DMS 273 treated with DMSO at 0.1 percent for 48 hours (cell line): ENCODE measurements at places on chromosomes 4 and X.

- DNase-seq = no peak
Observed at GRCh38 chr4:113007151-113007550, 42.3 kb upstream of the ANK2 start.

GRCh38 chrX:118977424-118977823, 3.0 kb downstream of the LONRF3 start:
- DNase-seq = no peak

DNA sequence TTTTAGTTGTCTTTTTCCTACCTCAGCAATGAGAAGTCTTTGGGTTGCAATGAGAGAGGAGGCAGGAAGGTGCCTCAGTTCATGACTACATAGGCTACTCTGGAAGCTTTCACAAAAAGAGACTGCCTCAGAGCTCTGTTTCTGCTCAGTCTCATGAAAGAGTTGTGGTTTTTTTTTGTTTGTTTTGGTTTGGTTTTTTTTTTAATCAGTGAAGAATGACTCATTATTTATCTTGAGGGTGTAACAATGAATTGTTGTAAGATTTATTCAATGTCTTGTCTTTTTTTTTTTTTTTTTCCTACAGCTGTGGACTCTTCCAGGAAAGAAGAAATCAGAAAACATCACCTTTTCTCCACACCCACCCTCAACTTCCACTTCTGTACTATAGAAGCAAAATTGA, 67.5 kb upstream of the CXCL13 start:
- no peak for DNase-seq

- no peak for DNase-seq
Observed at GRCh38 chr4:164058776-164059445, 564.4 kb downstream of the TMA16 start.

DNA sequence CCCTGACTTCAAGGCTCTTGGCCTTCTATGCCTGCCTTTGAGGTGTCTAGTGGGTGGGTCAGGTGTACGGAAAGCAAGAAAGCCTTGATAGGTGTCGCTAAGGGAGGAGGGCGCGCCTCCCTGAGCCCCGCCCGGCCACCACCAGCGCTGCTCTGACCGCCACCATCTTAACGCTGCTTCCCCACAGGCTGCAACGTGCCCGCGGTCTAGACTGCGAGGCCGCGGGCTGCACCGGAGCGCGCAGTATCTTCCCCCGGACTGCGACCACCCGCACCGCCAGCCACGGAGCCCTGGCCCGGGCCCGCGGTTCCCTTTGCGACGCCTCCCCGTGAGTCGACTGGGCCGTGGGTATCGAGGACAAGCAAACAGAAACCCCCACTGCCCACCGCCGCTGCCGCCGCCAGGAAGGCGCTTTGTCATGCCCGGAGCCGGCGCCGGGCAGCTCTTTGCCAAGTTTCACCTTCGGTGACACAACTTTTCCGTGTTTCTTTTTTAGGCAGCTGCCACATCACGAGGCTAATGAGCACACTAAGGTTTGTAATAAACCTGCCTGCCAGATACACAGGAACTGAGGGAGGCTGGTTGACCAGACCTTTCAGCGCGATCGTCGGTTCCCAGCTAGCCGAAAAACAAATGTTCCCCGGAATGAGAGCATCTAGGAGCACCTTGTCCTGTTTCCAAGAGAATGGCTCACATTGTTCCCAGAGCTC, 335.8 kb upstream of the F9 start:
- DNase-seq = no peak

DNA sequence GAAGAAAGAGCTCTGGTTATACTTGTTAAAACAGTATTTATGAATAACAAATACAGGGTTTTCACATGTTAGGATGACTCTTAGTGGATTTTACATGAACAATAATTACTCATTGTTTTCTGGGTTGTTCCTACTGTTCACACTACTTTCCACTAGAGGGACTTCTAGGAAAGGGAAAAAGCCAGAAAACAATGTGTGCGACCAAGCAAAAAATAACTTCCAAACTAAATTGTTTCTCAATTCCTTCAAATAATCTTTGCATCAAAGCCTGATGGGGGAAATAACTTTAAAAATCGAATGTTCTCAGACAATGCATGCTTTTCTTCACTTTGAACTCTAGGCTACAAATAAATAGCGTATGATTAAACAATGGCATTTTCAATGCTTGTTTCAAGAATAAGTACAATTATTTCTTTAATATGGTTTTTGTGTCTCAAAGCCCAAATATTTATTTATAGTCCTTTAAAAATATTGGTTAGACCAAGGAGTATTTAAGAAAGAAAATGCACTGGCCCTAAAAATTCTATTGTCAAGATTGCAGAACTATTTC, 72.1 kb upstream of the ETNPPL start:
- DNase-seq = no peak

DNA sequence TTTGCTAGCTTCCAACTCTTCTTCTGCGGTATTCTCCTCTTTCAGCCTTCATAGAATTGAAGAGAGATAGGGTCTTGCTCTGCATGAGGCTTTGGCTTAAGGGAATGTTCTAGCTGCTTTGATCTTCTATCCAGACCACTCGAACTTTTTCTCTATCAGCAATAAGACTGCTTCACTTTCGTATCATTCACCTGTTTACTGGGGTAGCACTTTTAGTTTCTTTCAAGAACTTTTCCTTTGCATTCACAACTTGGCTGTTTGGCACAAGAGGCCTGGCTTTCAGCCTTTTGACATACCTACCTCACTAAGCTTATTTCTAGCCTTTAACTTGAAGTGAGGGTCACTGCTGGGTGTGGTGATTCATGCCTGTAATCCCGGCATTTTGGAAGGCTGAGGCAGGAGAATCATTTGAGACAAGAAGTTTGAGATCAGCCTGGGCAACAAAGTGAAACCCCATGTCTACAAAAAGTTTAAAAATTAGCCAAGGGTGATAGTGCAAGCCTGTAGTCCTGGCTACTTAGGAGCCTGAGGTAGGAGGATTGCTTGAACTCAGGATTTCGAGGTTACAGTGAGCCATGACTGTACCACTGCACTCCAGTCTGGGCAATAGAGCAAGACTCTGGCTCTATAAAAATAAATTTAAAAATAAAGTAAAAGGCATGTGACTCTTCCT, 47.1 kb upstream of the HPGDS start:
- no peak for DNase-seq

DNA sequence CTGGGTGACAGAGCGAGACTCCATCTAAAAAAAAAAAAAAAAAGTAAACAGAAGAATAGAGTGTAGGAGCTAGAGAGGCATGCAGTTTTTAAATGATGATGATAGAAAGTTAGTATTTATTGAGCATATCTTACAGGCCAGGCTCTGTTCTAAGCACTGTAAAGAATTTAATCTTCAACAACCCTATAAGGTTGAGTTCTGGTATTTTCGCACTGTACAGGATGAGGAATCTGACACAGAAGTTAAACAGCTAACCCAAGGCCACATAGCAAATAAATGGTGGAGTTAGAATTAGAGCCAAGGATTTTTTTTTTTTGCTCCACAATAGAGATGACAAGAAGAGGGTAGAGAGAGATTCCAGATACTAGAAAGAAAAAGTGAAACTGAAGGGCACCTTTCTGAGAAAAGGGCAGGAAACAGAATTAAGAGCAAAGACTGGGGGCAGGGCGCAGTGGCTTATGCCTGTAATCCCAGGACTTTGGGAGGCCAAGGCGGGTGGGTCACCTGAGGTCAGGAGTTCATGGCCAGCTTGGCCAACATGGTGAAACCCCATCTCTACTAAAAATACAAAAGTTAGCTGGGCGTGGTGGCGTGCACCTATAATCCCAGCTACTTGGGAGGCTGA, 56.1 kb downstream of the KLHL5 start:
- DNase-seq = no peak

GRCh38 chr4:5004496-5004895, 14.8 kb downstream of the CYTL1 start:
- no peak for DNase-seq

GRCh38 chrX:72716766-72717165, 2.7 kb upstream of the PHKA1 start:
- DNase-seq = no peak

DNA sequence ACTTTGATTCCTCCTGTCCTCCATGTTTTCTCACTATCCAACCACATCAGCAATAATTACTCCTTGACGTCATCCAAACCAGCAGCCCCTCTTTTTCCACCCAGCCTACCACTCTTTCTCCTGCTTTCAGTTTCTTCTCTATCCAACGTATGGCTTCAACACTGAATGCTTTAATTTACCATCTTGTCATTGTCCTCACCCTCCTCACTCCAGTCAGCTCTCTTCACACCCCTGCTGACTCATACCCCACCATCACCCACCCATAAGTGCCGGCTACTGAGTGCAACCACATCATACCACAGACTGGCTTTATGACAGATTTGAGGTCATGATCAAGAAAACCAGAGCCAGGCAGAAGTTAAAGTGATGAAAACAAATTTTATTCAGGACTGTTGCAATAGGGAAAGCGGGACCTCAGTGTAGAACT, 9.8 kb upstream of the ANXA5 start:
- no peak for DNase-seq

- no peak for DNase-seq
Observed at GRCh38 chr4:122156819-122157218, 4.7 kb downstream of the BLTP1 start.

DNA sequence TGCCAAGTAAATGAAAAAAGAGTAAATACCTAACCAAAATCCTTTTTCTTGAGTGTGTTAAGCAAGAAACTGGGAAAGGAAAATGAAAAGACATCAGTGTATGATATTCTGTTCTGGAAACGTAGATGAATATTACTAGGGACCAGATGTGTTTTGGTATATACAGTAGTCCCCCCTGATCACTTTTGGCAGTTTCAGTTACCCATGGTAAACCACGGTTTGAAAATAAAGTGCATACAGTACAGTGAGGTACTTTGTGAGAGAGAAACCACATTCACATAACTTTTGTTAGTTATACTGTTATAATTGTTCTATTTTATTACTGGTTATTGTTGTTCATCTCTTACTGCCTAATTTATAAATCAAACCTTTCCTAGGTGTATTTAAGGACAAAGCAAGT, 250.9 kb downstream of the TENM3 start:
- DNase-seq = no peak

GRCh38 chrX:126170720-126171119, 4.6 kb upstream of the DCAF12L2 start:
- DNase-seq = no peak

DNA sequence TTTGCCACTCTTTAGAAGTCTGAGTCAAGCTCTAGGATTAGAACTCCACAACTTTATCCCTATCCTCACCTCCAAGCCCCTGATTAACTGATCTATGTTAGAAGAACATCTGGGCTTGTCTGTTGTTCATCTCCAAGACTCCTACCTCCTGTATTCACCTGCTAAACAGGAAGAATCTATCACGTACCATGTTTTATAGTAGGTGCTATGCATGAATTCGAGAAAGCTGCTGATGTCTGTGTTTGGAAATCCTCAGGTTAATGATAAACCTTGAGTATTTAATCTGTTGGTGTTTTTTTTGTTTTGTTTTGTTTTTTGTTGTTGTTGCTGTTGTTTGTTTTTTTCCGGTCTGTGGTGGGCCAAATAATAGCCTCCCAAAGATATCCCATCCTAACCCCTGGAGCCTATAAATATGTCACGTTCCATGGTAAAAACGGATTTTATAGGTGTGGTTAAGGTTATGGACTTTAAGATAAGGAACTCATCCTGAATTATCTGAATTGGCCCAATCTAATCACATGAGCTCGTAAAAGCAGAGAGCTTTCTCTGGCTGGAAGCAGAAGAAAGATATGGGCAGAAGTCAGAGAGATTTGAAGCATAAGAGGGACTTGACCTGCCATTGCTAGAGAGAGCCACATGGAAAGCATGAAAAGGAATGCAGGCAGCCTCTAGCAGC, 101.2 kb upstream of the DUSP21 start:
- DNase-seq = no peak
